Fibroblast of skin of left biceps (primary cell): ENCODE measurements at places on chromosomes 5 and 9.

GRCh38 chr5:127294829-127295228 is 4.2 kb downstream of the MEGF10 start:
- DNase-seq, result no peak

DNA sequence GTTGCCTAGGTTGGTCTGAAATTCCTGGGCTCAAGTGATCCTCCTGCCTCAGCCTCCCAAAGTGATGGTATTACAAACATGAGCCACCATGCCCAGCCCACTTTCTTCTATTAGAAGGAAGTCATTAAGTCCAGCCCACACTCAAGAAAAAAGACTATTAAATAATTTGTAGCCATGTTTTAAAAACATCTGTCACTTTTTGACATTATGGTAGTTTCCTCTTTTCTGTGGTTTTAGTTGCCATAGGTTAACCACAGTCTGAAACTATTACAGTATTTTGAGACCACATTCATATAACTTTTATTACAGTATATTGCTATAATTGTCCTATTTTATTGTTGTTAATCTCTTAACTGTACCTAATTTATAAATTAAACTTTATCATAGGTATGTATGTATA is 31.9 kb upstream of the C5orf24 start:
- no peak for DNase-seq

DNA sequence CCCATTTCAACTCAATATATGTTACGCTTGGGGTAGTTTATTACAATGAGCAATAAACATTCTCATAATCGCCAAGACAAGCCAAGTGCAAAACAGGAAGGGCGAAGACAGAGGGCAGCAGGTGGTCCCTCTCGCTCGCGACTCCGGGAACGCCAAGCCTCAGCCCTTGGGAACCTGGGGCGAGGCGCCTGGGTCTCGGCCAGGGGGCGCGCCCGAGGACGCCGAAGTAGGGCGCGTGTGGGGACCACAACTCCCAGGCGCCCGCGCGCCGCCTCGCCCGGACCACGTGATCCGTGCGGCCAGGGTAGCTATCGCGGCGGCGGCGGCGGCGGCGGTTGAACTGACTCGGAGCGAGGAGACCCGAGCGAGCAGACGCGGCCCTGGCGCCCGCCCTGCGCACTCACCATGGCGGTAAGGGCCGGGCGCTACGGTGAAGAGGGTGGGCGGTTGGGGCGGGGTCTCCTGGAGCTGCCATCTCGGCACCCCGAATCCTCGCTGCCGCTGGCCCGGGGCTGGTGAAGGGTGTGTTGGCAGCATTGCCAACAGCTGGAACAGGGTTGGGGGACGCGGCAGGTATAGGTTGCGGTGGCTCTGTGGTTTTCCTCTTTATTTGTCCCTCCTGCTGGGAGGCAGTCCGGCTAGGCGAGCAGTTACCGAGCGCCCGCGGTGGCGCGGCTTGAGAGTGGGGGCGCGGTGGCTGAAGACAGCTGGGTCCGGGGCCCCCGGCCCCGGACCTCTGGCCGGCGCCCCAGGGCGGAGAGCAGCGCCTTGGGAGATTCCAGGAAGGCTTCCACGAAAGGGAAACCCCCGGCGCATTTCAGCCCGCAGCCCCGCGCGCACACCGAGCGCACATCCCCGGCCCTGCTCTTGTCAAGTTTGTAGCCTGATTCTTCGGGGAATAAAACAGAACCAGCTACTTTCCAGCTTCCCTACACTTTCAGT is at the start of gene SLC31A2:
Gene SLC31A2, plus strand, starts transcription at position 338 of the 942 bp plus-strand sequence. Its CDS starts 68 bp downstream, at position 406.
- DNase-seq, result peak; percentile 46

DNA sequence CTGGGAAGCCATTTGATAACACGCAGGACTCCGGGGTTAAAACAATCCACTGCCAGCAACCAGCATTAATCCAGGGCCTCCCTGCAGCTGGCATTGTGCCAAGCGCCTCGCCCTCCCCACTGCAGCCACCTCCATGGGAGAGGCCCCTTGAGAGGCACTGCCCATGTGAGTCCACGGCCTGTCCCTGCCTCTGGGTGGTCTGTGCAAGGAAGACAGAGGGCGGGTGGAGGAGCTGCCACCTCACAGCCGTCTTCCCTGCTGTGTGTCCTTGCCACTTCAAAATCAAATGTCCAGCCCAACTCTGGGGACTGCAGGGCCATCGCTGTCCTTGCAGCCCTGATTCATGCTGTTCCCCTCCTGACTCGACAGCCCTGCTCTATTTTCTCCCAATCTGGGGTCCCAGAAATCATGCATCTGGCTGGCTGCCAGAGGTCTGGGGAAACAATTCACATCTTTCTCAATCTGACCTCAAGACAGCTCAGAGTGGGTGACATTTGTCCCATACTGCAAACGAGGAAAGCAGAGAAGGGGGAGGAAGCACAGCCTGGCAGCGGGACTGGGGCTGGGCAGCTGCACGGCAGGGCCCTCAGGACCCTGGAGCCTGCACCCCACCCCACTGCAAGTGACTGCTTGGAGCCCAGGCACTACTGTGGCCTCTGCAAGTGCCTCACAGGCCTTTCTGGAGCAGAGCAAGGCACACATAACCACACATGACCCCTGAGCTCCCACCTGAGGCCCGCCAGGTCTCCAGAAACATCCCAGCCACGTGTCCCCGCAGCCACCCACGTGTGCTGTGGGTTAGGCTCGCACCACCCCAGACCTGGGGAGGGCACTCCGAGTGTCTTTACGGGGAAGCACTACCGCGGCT is 15.7 kb downstream of the BRD3OS start:
- DNase-seq, result no peak

DNA sequence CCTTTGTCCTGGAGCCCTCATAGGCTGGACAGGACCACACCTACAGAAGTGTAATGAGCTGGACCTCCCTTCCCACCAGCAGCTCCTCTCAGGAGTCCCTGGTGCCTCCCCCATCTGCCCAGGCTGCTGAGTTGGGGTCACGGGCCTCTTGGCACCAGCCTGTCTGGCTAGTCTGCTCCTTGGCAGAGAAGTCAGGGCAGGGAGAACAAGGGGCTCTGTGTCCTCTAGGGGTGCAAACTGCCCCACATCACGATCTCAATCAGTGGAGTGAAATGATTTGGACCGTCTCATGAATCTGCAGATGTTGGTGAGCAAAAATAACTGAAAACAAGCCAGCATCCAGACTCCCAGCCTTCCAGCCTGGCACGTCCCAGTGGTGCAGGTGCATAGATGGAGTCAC is 14.9 kb upstream of the GFPT2 start:
- DNase-seq, result no peak

- DNase-seq, result no peak
Measured at GRCh38 chr5:91957666-91958065, 574.5 kb upstream of the ARRDC3 start.

- DNase-seq, result no peak
Measured at GRCh38 chr5:168881427-168882149, 302.4 kb upstream of the PANK3 start.

DNA sequence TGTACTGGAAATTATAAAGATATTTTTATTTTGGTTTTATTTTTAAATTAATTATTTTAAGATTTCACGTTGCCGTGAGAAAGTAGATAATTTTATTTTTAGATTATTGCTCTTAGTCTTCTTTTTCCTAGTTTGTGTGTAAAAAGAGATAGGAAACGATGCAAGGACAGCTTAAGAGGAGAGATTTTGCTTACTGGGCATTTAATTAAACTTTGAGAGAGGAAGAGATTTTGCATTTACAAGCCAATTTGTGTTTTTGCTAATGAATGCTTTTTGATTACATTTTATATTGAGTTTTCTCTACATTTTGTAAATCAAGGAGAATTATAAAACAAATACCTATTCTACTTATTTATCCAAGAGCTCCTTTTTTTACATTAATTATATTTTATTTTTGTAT is 64.0 kb downstream of the ARHGEF28 start:
- DNase-seq, result no peak

DNA sequence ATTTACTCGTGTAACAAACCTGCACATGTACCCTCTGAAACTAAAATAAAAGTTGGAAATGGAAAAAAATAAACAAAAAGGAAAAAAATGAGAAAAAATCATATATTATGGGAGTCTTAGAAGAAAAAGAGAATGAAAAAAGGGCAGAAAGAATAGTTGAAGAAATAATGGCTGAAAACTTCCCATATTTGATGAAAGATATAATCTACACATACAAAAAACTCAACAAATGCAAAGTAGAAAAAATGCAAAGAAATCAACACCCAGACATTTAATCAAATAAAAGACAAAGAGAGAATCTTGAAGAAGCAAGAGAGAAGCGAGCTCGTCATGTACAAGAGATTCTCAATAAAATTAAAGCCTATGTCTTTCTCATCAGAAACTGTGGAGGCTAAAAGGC is 73.8 kb downstream of the SLC25A46 start:
- no peak for DNase-seq

- DNase-seq, result no peak
Measured at GRCh38 chr5:25500635-25501034, 855.9 kb upstream of the CDH10 start.

DNA sequence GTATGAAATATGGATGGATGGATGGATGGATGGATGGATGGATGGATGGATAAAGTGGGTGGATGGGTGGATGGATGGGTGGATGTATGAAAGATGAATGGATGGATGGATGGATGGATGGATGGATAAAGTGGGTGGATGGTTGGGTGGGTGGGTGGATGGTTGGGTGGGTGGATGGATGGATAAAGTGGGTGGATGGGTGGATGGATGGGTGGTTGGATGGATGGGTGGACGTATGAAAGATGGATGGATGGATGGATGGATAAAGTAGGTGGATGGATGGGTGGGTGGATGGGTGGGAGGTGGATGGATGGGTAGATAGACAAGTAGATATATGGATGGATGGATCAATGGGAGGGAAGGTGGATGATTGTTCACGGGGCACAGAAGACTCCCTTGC is 19.0 kb downstream of the UNC5A start:
- DNase-seq, result no peak

GRCh38 chr9:130290291-130291181 is 25.0 kb downstream of the HMCN2 start:
- DNase-seq, result peak; percentile 8

- no peak for DNase-seq
Measured at GRCh38 chr5:131976414-131977211, 31.1 kb upstream of the MEIKIN start.

DNA sequence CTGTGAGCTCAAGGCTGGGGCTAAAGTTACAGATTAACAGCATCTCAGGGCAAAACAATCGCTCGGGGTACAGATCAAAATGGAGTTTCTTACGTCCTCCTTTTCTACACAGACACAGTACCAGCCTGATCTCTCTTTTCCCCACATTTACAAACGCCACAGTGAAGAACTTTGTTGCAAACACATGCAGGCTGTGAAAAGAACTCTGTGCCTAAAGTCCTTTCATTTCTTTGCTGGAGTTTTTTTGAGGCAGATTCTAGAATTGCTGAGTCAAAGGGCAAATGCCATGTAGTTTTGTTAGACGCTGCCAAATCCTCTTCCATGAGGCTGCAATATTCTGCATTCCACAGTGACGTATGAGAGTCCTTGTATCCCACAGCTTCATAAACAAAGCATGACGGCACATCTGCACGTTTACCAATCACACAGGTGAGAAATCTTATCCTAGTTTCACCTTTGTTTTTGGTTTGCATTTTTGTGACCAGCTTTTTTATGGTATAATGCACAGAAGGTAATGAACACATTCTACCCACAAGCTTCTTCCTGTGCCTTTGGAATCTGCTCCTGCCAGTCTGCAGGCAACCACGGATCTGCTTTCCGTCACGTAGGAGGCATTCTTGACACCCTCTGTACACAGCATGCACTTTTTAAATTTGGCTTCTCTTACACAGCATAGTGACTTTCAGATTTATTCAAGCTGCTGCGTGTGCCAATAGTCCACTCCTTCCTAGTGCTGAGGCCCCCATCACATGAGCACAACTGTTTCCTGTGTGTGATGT is 44.6 kb upstream of the LPCAT1 start:
- DNase-seq, result peak; percentile 61

GRCh38 chr5:36369219-36369690 is 67.6 kb upstream of the RANBP3L start:
- DNase-seq, result no peak

GRCh38 chr9:32378496-32378895 is 5.9 kb upstream of the ACO1 start:
- peak; percentile 39 for DNase-seq

DNA sequence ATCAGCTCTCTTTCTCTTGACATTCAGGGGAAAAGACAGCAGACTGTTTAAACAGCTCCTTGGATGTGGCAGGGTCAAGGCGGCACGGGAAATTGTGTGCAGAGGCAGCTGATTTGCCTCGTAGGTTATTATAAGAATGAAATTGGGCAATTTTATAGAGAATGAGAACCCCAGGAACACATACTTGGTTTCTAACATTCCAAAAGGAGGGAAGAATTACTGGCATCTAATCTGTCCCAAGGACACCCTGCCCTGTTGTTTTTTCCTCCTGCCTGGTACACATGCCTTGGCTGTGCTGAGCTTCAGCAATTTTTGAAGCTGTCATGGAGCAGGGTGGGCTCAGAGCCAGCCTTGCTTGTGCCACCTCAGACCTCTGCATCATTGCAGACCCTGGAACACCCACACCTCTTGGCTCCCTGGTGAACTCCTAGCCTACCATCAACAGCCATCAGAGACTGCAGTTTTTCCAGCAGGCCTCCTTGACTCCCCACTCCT is 143.6 kb downstream of the BOD1 start:
- DNase-seq, result no peak

DNA sequence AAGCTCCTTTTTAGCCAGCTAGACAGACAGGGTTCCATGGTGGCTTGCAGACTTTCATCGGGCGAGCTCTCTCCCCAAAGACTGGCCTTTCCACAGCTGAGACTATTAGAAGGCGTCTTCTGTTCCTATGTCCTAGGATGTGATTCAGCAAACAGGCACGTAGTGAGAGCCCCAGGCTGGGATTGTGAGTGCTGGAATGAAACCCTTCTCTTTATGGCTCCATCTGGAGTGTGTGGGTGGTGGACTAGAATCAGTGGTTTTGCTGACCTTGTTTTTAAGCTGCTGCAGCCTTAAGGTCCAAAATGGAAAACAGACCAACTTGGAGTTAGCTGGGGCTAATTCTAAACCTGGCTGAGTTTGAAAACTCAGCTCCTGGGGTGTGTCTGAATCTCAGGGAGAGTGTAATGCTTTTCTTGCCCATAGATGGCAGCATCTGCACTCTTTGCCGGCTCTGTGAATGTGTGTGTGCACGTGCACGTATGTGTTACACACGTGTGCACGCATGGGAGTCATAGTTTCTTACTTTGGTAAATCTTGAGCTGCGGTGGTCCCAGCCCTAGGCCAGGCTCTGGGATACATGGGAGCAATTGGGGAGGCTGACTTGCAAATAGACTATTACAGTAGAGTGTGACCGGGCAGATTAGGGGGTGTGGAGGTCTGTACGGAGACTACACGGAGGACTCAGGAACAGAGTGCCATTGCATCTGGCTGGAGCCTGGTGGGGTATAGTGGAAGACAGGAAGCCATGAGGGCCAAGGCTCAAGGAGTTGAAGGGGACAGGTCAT is 10.7 kb downstream of the GSN start:
- peak; percentile 99 for DNase-seq

GRCh38 chr5:147882586-147883313 is 4.2 kb downstream of the SCGB3A2 start:
- DNase-seq, result no peak

GRCh38 chr5:158560170-158560569 is 539.5 kb downstream of the EBF1 start:
- DNase-seq, result no peak

GRCh38 chr9:68595868-68596267 is 55.2 kb upstream of the TMEM252 start:
- DNase-seq, result no peak
